CD4-positive, alpha-beta T cell treated with Interleukin-2 at 100 ng/mL for 4 hours (primary cell): ENCODE measurements at places on chromosomes 1 and 21.
A peak's percentile ranks its signal among the peaks of the same experiment; 100 is the strongest.

DNA sequence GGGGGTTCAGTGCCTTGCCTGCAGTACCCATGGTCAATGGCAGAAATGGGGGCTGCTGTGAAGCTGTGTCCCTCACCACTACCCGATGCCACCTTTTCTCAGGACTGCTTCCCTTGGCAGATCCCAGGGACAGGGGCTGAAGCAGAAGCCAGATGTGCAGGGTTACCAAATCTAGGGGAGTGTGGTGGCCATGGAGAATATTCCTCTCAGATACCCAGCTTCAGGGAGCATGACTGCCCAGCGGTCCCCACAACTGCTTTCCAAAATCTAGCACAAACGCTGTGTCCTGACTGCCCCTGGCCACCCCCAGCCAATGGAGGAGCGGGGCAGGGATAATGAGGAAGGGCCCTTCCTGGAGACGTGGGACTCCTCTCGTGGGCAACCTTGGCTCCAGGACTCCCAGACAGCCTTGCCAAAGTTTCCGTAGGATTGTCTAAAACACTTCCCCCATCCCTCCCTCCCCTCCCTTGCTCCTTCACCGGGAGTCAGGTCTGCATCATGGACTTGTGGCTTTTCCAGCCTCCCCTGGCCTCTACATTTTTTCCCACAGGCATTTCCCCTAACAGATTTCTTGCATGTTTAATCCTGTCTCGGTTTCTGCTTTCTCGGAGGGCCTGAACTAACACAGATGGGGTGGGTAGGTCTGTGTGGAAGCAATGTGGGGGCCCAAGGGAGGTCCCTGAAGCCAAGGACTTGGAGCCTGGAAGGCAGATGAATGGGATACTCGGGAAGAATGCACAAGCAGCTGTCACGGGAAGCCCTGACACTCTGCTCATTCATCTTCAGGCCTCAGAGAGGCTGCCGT is 80.5 kb downstream of the OMA1 start:
- DNase-seq, result no peak

- no peak for DNase-seq
Observed at GRCh38 chr1:181100934-181101333, 12.4 kb downstream of the IER5 start.

DNA sequence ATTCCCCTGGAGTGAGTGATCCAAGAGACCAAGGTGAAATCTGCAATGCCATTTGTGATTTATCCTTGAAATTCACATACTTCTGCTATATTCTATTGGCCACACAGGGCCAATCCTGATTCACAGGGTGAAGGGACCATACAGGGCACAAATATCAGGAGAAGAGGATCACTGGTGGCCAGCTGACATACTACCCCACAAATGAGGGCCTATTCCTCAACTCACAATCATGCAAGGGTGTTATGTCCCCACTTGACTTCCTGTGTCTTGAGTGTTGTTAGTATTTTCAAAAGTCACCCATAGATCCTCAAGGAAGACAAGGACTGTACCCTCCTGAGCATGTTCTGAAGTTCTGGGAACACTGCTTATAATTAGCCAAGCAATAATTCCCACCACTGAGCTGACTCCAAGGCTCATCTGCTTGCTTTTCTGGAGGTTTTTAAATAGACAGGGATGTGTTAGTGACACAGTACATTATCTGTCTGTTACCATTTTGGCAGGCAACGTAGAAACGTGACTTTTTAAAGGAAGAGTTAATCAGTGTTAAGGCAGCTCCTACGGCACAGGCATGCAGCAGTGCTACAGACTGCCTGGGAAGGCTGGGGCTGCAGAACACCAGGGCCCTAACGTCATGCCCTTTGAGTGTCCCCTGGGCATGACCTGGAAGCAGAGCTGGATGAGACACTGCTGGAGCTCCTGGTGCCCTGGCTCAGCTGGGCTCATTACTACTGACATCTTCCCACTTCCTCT is 137.4 kb downstream of the FAM78B start:
- DNase-seq, result no peak

- DNase-seq, result no peak
Observed at GRCh38 chr1:35264035-35264434, 4.5 kb upstream of the ZMYM4 start.

GRCh38 chr1:151005729-151006319 is 878 bp downstream of the MINDY1 start:
- no peak for DNase-seq

- DNase-seq, result peak; percentile 9
Observed at GRCh38 chr1:119582801-119583200, 65.3 kb downstream of the ZNF697 start.

DNA sequence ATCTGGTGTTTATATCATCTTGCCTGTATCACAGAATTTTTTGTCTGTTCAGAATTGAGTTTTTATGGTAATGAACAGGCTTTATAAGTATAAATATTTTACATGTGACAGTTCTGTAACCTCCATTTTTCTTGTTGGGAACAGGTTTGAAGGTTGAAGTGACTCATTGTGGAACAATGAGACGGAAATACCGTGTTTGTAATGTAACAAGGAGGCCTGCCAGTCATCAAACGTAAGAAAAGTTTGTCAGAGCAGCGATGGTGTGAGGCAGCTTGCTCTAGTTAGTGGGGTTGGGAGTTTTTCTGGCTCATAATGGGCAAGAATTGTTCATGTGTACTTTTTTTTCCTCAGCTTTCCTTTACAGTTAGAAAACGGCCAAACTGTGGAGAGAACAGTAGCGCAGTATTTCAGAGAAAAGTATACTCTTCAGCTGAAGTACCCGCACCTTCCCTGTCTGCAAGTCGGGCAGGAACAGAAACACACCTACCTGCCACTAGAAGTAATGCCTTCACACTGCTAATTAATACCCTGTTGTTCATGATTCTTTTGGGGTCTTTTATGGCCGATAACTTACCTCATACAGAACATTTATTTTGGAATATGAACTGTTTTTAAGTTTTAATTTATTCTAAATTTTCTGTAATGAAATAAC is 75.2 kb upstream of the TEKT2 start:
- no peak for DNase-seq

- DNase-seq, result no peak
Observed at GRCh38 chr1:61247881-61248752, 165.8 kb downstream of the NFIA start.

GRCh38 chr21:44089001-44089911 is 17.9 kb upstream of the PWP2 start:
- peak; percentile 66 for DNase-seq

DNA sequence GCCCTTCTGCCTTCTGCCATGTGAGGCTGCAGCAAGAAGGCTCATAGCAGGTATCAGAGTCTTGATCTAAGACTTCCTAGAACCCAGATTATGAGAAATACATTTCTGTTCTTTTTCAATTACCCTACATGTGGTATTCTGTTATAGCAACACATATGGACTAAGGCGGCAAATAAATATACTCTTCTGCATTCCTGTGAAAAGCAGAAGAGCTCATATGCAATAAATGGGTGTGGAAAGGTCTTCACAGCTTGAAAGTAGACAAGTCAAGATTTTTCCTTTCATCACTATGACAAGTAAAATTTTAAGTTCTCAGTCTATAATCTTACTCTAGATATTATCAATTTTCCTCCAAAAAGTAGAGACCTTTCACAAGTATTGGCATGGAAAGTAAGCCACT is 36.6 kb downstream of the TNFSF18 start:
- no peak for DNase-seq

- no peak for DNase-seq
Observed at GRCh38 chr1:173353350-173353749, 123.8 kb upstream of the PRDX6 start.

DNA sequence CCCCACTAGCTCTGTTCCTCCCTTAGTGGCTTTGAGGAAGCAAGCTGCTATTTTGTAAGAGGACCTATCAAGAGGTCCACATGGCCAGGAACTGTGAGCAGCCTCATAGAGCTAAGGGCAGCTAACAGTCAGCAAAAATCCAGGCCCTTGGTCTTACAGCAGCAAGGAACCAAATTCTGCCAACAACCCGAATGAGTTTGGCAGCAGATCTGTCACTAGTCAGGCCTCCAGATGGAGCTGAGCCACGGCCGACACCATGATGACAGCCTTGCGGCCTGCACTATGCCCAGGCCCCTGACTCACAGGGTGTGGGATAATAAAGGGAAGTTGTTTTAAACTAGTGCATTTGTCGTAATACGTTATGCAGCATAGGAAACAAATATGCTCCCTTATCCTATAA is 28.0 kb upstream of the H3-3A start:
- peak; percentile 12 for DNase-seq

GRCh38 chr1:42832641-42833240 is 13.7 kb upstream of the ZNF691 start:
- DNase-seq, result no peak

DNA sequence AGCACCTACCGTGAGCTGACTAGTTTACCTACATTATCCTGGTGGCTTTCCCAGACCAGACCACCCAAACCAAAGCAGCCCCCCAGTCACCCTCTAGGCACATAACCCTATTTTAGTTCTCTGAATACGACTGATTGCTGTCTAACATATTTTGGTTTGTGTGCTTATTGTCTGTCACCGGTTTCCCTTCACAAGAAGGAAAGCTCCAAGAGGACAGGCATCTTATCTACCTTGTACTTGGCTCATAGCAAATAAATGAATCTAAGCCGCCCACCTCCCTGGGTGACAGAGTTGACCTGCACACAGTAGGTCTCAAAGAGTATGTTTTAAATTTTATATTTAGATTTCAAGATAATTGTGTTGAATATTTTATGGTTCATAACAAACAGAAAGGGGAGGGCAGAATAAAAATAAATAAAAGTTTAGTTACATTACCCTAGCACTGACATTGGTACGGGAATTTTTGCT is 904 bp upstream of the PRDX6 start:
- no peak for DNase-seq

GRCh38 chr1:224141693-224142092 is 27.8 kb downstream of the FBXO28 start:
- DNase-seq, result no peak

DNA sequence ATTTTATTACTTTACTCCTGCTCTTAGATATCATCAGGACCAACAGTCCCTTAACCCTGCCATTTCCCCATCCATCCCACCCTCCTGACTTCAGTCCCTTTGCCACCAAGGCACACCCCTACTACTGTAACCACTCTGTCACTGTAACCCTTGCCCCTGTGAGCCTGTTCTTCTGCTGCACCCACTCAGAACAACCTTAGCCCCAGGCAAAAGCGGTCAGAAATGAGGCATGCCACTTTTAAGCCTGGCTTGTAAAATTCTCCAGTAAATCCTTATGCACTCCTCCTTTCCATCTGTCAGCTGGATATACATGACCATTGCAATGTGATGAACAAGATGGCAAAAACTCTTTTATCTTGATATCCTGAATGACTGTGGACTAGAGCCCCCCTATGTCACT is 555.0 kb upstream of the PLXNA2 start:
- no peak for DNase-seq

GRCh38 chr1:182643699-182644098 is 39.5 kb upstream of the RGS16 start:
- no peak for DNase-seq
